Fibroblast of skin of right quadriceps (primary cell): ENCODE measurements at places on chromosomes 2 and 18.
A peak's percentile ranks its signal among the peaks of the same experiment; 100 is the strongest.

- no peak for DNase-seq
Observed at GRCh38 chr18:74512321-74513053, 16.3 kb downstream of the CNDP2 start.

- no peak for DNase-seq
Observed at GRCh38 chr2:209671020-209671680, 100.5 kb upstream of the UNC80 start.

- peak; percentile 30 for DNase-seq
Observed at GRCh38 chr2:64327510-64328414, 126.2 kb upstream of the LGALSL start.

GRCh38 chr2:239370876-239371725, 29.7 kb downstream of the HDAC4 start:
- DNase-seq: no peak

DNA sequence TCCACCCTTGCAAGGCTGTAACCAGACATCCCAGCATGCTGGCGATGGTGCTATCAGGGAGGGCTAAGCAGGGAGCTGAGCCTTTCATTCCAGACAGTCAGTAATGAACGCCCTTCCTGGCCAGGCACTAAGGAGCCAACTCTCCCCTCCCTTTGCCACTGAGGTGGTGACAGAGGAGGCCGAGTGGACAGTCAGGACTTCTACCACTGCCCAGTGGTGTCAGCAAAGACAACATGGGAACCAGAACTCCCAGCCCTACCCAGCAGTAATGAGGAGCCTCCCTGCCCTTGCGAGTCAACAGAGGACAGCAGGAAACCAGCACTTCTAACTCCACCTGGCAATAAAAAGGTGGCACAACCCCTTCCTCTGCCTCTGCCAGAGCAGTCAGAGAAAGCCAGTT, 68.6 kb downstream of the ZAP70 start:
- DNase-seq: no peak

DNA sequence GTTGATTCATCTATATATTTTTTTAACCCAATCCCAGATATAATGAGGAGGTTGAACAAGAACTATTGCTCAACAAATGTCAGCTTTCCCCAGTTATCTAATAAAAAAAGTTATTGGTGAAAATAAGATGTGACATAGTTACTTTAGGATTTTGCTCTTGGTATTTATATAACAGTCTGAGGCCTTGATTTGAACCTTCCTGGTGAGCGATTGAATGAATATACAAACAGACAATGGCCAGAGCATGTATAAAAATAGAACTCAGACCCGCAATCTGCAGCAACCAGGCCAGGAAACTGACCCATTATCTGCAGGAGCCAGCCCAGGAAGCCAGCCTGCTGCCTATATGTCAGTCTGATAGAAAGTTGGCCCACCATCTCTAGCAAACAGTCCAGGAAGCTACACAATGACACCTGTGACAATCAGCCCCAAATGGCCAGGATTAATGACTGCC, 81.6 kb downstream of the HS6ST1 start:
- DNase-seq: no peak

DNA sequence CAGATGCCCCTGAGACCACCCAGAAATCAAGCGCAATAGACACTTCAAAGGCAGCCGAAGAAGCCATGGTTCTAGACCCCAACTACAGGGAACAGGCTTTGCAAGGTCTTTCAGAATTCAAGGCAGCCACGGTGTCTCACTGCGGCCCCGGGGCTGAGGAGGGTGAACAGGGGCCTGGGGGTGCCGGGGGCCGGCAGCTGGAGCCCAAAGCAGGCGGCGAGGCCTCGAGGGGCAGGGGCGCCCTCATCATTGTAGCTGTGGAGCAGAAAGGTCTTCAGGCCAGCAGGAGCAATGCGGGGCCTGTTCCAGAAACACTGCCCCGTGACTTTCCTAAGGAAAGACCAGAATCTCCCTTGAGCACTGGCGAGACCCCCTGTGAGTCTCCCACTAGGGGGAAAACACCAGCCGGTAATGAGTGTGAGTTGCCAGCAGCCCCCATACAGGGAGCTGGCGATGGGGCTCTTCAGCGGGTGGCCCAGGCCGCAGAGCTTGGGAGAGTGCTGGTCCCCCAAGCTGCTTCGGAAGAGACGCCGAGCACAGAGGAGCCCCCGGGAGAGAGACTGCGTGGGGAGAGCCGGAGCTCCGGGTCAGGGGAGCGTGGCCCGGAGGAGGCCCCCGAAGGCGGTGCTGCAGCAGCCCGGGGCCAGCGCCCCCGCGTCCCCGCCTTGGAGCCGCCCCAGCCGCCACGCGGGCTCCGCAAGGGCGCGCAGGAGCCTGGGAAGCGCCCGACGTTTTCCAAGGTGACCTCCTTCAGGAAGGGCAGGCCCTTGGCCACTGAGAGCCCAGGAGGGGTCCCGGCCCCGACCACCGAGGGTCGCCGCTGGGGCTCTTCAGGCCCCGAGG, 79.1 kb downstream of the ARHGEF4 start:
- no peak for DNase-seq

- no peak for DNase-seq
Observed at GRCh38 chr18:26978812-26979341, 113.4 kb upstream of the AQP4 start.

GRCh38 chr2:43461453-43462073, 134.3 kb downstream of the THADA start:
- no peak for DNase-seq

DNA sequence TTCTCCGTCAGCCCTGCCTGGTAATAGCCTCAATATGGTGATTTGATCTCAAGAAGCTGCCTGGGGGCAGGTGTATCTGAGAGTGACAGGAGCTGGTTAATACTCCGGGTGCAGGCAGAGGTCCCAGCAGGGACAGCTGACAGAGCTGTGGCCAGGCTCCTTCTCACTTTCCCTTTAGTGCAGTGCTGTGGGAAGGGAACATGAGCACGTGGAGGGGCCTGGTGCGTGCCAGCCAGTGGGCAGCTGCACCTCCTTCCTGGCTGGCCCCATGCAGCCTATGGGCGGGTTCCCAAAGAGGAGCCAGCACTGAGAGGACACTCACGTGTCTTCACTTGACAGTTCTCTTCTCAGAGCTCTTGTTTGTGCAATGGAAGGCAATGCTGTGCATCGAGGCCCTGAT, 9.1 kb downstream of the CNNM4 start:
- no peak for DNase-seq

- DNase-seq: peak; percentile 89
Observed at GRCh38 chr18:39345321-39345720, 1779.7 kb upstream of the CELF4 start.

DNA sequence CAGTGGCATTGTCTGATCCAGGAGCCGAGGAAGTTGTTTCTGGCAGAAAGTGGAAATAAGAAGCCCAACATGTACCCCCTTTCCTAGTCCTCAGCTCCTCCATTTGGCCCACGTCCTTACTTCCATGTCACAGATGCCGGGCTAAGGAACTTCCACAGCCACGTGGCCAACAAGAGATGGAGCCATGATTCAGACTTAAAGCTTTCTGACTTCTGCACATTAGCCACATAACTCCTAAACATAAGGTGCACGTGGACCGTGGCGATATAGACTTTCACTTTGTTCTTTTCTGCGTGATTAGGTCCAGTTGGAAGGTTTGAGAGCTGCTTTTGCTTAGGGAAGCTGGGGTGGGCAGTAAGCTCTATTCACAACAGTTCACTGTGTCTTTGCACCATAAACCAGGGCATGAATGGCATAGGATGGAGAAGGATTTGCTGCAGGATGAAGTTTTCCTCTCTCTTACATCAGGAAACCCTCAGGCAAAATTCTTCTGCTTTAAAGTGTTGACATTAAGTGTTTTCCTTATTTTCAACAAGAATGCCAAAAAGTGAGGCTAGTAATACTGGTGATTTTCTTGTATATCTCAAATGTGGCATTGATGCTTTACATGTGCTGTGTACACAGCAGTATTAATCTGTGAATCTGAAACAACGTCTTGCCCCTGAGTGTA, 61.2 kb upstream of the RBM44 start:
- DNase-seq: no peak

GRCh38 chr18:63320975-63321265, 1.4 kb upstream of the BCL2 start:
- DNase-seq: no peak

GRCh38 chr2:223971-224760, 39.7 kb downstream of the SH3YL1 start:
- no peak for DNase-seq

GRCh38 chr2:199341123-199341522, 116.6 kb downstream of the SATB2 start:
- no peak for DNase-seq

DNA sequence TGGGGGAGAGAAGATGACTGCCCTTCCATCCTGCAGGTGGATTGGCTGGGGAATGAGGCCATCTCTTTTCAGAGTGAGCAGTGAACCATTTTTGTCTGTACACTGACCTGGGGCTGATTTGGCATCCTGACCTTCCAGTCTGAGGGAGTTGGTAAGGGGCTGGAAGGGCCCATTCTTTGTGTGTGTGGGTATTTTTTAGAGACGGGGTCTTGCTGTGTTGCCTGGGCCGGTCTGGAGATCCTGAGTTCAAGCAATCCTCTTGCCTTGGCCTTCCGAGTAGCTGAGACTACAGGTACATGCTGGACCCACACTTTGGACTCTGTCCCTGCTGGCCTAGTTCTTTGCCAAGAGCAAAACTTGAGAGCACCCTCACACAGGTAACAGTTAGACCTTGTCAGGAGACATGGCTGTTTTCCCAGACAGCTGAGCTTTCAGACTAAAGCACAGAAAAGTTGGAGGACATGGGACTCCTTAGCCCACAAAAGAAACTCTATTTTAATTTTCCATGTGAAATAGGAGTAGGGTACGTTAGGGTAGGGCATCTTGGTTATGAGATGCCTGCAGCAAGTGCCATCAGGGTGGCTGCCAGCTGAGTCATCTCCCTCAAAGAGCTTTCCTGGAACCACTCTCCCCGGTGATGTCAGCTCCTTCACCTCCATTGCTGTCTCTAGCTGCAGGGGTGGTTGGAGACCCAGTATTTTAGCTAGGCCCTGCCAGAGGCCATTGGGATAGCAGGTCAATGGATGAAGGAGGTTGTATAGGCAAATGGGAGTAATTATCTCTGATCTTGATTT, 60.7 kb downstream of the DGKD start:
- DNase-seq: peak; percentile 20

DNA sequence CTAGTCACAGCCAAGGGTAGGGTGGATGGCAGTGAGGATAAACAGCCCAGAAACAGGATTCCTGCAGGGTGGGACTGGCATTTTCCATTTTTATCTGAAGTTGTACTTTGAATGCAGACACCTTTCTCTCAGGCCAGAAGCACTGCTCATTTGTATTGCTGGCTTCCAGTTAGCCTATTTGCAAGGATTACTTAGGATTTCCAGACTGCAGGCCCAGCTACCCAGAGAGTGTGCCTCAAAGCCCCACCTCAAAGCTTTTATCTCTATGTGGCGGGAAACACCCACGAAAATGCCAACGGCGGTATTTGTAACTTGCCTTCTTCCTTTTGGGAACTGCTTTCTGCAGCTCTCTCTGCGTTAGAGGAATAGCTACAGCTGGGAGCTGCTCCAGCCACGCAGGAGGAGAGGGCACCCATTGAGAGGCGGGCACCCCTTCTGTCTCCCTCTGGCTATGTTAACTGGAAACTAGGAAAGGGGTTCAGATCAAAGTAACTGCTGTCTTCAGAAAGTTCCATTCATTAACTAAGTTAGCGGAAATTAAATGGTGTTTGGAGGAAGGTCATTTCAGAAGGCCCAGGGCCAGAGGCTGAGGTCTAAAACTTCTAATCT, 144.9 kb downstream of the TGIF1 start:
- peak; percentile 31 for DNase-seq

GRCh38 chr2:146652311-146652710, 1192.5 kb upstream of the ACVR2A start:
- peak; percentile 11 for DNase-seq

GRCh38 chr2:101364878-101365277, 22.4 kb downstream of the CREG2 start:
- DNase-seq: no peak

GRCh38 chr2:37667704-37668103, 3.7 kb downstream of the CDC42EP3 start:
- no peak for DNase-seq

DNA sequence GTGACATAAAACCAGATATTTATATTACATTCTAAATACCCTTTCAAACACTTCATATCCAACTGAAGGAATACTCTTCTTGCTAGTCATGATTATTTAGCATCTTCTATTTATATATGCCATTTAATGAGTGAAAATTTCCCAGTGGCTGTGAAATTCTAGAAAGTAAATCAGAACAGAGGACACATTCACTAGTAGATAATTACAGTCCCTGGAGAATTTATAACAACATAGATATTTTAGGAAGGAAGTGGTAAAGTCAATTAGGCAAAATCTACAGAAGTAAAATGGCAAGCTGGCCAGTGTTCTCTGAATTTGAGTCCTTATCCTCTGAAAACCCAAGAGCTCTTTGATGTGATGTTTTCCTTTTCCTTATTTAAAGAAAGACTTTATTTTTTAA, 121.8 kb downstream of the PMAIP1 start:
- peak; percentile 53 for DNase-seq

GRCh38 chr18:59646963-59647307, 50.3 kb downstream of the CCBE1 start:
- DNase-seq: peak; percentile 50

DNA sequence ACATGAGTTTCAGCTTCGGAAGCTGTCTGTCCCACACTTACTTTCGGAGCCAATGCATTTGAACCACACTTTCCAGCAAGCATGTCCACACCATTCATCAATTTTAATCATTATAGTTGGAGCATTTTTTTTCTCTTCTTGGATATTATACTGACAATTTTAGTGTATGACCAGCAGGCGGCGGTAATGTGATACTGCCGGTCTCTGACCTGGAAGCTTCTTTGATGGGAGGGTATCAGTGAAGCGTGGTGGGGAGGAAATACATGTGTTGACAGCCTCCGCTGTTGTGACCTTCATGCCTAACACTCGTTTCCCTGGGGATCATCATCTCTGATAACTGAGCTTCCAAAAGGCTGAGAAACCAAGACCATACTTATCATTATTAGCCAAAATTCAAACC, 231.7 kb downstream of the GBX2 start:
- no peak for DNase-seq

DNA sequence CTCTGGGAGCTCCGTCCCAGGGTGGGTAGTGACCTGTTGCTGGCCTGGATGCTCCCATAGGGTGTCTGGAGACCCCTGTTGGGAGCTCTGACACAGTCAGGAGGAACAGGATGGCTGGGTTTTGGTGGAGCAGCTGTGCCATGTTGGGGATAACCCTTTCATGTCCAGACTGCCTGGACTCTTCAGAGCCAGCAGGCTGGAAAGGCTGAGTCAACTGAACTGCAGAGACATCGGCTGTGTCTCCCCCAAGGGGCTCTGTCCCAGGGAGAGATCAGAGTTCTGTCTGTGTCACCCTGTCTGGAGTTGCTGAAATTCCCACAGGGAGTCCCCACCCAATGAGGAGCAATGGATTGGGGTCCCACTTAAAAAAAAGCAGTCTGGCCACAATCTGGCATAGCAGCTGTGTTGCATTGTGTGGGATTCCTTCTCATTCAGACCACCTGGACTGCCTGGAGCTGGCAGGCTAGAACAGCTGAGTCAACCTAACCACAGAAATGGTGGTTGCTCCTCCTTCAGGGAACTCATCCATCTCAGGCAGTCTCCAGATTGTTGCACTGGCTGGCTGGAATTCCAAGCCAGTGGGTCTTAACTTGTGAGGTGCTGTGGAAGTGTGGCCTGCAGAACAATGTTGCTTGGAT, 37.2 kb downstream of the AGPS start:
- peak; percentile 94 for DNase-seq

- DNase-seq: no peak
Observed at GRCh38 chr2:210250622-210251021, 25.4 kb upstream of the ACADL start.

GRCh38 chr18:74546751-74547530, 12.6 kb downstream of the CNDP1 start:
- DNase-seq: peak; percentile 20

- no peak for DNase-seq
Observed at GRCh38 chr2:120400551-120400950, 54.6 kb downstream of the INHBB start.

- peak; percentile 1 for DNase-seq
Observed at GRCh38 chr2:195445639-195446038, 211.4 kb upstream of the SLC39A10 start.
